ENCODE measurements at places on chromosomes 13 and 19.

- no peak for DNase-seq
Observed at GRCh38 chr13:25352230-25352629, 19.5 kb upstream of the ATP8A2 start.

DNA sequence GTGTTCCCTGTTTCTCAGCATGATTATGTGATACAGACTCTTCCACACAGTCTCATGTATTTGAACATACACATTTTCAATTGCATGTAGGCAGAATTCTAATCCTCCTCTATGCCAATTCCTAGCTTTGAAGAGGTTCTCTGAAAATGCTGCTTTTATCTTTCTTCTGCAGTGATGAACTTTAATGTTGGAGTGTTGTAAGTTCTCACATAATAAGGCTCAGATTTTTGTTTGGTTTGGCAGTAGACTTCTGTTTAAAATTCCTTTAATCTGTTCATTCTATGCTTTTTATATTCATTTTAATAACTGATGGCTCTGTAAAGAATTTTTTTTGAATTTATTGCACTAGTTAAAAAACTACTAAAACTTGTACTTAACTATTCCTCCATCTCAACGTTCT is 225.8 kb downstream of the GGACT start:
- DNase-seq, result peak; percentile 2

DNA sequence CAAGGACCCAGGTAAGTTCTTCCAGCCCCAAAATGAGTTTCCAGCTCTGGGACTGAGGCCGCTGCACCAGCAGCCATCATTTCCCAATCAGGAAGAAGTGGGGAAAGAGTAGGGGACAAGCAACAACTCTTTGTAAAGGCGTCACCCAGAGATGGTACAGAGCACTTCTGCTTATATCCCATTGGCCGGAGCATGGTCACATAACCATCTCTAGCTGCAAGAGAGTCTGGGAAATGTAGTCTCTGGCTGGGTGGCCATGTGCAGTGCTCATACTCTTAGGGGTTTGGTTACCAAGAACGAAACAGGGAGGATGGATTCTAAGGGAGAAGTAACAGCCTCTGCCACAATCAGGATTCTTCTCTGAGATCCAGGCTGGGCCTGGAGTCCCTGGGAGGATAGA is 26.3 kb downstream of the CKM start:
- DNase-seq, result no peak

DNA sequence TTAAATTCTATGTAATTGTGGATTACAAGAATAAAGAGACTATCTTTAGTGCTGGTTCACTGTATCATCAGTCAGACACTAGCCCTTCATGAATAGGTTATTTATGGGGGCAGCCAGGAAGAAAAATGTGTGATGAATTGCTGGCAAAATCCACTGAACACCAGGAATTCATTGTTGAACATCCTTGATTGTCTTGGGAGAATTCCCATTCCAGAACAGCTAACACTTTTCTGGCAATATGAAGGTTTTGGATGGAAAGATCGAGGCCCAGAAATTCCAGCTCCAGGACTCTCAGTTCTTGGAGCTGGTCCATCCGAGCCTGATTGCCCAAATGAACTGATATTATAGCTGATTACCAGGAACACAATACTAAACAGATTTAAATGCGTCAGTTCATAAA is 11.5 kb upstream of the SPART start:
- DNase-seq, result no peak

- DNase-seq, result peak; percentile 15
Observed at GRCh38 chr13:110771194-110771593, 57.7 kb downstream of the ING1 start.

GRCh38 chr13:19605161-19605955 is 28.1 kb upstream of the MPHOSPH8 start:
- no peak for DNase-seq

DNA sequence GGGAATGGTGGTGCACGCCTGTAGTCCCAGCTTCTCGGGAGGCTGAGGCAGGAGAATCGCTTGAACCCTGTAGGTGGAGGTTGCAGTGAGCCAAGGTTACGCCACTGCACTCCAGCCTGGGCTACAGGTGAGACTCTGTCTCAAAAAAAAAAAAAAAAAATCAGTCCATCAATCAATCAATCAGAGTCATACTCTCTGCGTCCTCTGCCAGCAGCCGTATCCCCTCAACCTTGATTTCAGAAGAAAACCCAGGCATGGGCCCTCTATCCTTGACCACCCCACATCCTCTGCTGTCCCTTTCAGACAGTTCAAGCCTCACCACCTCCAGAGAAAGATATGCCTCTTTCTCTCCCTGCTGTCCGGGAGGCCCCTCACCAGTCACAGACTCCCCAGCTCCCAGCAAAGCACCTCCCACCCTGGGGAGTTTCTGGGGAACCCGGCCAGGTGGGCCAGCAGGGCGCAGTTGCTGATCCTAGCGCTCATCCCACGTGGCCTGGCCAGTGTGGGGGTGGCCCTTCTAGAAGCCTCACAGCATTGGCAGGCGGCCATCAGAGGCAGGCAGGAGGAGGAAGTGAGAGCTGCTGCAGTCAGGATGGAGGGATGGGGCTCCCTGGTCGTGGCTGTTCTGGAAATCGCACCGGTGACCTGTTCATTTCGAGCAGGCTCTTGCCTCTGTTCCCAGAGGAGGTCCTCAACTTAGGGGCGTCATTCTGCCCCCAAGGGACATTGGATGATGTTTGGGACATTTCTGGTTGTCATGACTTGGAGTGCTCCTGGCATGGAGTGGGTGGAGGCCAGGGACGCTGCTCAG is 10.2 kb upstream of the JSRP1 start:
- no peak for DNase-seq

DNA sequence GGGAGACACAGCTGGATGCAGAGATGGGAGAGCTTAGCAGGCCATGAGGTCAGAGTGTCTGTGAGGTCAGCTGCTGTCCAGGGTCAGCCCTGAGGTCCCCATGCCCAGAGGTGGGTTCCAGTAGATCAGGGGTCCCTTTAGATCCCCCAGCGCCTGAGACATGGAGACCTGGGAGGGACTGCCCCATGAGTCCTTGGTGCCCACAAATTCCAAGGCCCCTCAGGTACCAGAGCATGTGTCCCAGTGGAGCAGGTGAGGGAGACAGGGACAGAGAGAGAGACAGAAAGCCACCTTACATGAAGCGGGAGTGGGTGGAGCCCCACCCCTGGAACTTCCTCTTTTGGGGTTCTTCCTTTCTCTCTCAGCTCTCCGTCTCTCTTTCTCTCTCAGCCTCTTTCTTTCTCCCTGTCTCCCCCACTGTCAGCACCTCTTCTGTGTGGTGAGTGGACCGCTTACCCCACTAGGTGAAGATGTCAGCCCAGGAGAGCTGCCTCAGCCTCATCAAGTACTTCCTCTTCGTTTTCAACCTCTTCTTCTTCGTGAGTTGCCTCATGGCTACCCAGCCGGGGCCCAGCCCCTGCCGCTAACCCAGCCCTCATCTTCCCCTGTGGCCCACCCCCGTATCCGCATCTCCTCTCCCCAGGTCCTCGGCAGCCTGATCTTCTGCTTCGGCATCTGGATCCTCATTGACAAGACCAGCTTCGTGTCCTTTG is at the start of gene CD37:
Gene CD37, plus strand, starts transcription at position 336 of the 713 bp plus-strand sequence. Its CDS starts 135 bp downstream, at position 471.
- DNase-seq, result no peak

DNA sequence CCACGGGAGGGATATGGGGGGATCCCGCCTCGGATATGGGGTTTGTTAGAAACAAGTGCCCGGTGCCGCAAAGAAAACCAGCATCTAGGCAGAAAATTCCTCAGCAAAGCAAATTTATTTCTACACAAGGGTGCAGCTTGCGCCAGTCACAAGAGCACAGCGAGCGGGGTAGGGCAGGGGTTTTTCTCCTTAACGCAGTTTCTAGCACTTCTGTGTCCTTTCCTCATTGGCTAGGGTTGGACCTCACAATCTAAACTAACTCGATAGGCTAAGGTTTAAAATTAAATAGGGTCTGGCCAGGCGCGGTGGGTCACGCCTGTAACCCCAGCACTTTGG is 595 bp downstream of the ZNF440 start:
- no peak for DNase-seq

GRCh38 chr13:113196970-113197737 is 11.3 kb downstream of the PCID2 start:
- DNase-seq, result no peak

DNA sequence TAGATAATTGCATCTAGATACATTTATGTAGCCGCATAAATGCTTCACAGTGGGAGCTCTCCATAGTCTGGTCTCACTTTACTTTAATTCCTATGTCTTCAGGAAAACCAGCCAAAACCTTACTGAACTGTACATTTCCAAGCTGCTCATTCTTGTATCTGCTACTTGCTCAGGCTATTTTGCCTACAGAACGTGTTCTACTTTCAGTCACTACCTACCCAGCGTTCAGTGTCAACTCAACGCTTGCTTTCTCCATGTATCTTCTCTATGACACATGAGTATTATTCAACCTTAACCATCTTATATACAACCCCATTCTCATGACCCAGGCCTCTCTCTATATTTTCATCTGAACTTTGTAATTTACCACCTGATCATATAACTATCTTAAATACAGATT is 101.9 kb downstream of the KLF12 start:
- DNase-seq, result no peak

GRCh38 chr19:4559569-4559968 is at the start of gene SEMA6B:
SEMA6B (minus strand) TSS chr19:4559684; CDS start chr19:4558457, 1,227 bp downstream.
- no peak for DNase-seq

- no peak for DNase-seq
Observed at GRCh38 chr13:33744589-33745369, 73.2 kb upstream of the RFC3 start.

DNA sequence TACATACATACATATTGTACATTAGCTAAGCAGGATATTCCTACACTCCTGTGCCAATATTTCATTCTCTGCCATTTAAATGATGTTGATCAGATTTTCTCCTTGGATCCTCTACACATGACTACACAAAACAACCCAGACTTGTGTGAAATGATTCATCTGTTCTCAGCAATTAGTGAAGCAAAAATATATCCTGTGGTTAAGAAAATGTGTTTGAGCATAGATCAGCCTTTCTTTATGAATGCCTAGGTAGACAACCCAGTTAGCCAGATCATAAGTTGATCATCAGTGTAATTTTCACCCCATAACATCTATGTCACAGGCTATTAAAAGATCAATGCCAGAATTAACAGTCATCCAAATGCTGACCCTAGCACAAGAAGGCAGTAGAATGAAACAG is 275.2 kb upstream of the EDNRB start:
- DNase-seq, result no peak

GRCh38 chr13:97005625-97006262 is 11.5 kb upstream of the OXGR1 start:
- no peak for DNase-seq

DNA sequence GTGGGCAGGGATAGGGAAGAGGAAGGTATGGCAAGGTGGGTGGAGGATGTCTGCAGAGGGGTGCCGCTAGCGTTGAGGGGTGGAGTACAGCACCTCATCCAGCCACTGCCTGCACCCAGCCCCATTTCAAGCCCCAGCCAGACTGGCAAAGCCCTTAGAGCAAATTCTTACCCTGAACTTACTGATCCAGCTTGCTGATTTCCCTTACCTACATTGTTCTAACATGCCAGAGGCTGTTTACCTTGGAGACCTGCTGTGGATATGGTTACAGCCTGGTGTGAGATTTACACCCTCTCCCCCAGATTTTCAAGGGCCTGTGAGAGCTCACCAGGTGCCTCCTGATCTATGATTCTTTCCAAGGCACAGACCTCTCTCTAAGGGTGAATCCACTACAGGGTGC is 86.0 kb downstream of the ZNF726 start:
- DNase-seq, result no peak

Measured in left renal pelvis (tissue), 4 donors.